ENCODE measurements at places on chromosomes 7 and 10. TPM values are rescaled to one million over a fixed set of nuclear protein-coding genes. Genes with fewer than 3 reads are reported as not detected.
A peak's percentile ranks its signal among the peaks of the same experiment; 100 is the strongest.

PGAM1 gene
- 1,289 TPM for total RNA-seq

SFRP4 gene
- 0.32 TPM for total RNA-seq

ADARB2 gene
- total RNA-seq, result 0.11 TPM

NET1 gene
- total RNA-seq, result 56.2 TPM

ANXA7 gene
- 159 TPM for total RNA-seq

PTF1A gene
- not detected for total RNA-seq

LEP gene
- total RNA-seq, result not detected

MAP3K8 gene
- total RNA-seq, result 0.40 TPM

MICALL2 gene
- 27.4 TPM for total RNA-seq

BAG3 gene
- 26.5 TPM for total RNA-seq

CYP2C8 gene
- total RNA-seq, result not detected

MKLN1 gene
- 31.5 TPM for total RNA-seq

- DNase-seq, result no peak
Measured at GRCh38 chr7:26049081-26049480, 102.9 kb upstream of the NFE2L3 start.

- no peak for DNase-seq
Measured at GRCh38 chr10:90614631-90615030, 243.2 kb downstream of the HTR7 start.

DNA sequence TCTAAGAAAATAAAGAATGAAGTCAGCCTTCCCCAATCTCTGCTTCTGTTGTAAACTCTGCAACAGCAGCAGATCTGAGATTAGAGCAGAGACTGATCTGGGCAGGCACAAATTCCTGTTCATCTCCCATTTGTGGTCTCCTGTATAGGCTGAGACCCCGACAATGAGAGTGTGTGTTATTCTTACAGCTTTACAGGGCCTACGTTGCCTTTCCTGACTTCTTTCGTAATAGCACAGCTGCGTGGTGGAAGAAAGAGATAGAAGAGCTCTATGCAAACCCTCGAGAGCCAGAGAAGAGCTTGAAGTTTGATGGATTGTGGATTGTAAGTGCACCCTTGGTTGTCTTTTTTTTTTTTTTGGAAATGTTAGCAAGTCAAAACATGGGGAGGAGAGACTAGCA is 72.1 kb downstream of the PRSS58 start:
- DNase-seq, result no peak

DNA sequence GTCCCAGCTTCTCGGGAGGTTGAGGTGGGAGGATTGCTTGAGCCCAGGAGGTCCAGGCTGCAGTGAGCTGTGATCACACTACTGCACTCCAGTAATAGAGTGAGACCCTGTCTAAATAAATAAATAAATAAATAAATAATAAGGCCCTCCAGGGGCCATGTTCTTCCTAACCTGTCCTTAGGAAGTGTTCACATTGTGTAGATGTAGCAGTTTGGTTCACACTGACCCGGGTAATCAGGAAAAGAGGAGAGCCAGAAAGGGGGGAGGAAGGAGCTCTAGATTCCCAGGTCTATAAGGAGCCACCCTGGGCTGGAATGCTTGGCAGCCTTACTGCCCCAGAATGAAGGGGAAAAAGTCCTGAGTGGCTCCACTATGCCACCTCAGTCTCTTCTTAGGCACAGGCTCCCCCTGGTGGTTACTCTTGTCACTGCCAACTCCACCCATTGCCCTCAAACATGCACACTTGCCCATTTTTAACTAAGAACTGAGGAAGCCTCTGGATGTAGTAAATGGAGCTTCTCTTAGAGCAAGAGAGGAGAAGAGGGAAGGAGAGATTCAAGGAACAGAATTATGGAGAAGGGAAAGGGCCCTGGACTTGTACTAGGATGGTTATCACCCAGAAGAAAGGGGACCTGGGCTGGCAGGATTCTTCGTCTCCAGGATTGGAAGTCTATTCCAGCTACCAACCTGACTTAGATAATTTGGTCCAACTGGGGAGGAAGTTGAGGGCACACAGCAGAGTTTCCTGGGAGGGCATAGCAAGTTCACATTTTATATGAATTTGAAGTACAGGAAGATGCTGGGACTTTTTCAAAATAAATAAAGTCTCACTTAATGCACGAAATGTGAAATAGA is 7.8 kb downstream of the HPS6 start:
- peak; percentile 67 for DNase-seq

DNA sequence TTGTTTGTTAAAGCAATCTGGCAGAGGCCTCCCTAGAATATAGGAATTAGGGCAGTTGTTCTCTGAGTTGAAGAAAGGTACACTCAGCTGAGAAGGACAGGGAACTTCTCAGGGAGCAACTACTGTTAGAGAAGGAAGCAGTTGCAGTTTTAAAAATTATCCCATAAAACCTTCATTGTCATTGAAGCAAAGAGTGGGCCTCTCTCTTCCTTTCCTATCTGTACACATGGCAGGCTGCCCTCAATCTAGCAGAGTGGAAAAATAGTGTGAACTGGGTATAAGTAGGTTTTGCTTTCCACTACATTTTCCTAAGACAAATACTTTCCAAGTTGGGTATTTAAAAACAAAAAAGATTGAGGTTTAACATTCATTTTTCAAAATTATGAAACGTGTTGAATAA is 236.7 kb upstream of the KLF14 start:
- no peak for DNase-seq

- no peak for DNase-seq
Measured at GRCh38 chr10:70651661-70652060, 20.6 kb upstream of the ADAMTS14 start.

- DNase-seq, result no peak
Measured at GRCh38 chr7:98163704-98164494, 47.3 kb upstream of the BHLHA15 start.

DNA sequence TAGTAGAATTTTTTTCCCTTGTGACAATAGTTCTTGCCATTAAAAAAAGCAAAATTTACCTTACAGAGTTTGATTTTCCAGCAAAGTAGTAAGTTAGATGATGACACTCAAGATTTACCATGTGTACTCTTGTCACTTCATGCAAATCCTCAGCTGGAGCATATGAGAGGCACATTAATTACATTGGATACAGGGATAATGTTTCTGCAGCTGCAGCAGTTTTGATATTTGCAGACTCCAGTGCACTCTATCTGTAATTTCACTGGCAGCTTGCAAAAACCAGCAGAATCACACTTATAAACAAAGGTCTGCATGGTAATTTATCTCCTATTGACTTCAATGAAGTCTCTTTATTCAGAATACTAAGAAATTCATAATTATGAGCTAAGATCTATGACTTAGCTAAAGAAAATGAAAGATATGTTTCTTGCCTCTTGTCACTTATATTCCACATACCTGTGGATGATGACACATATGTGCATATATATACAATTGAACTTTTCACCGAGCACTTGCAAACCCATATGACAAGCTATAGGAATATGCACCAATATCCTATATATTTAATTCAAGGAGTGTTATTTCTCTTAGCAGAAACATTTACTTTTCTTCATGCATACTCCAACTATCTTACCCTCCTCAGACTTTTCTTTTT is 530.6 kb downstream of the PHTF2 start:
- DNase-seq, result no peak

DNA sequence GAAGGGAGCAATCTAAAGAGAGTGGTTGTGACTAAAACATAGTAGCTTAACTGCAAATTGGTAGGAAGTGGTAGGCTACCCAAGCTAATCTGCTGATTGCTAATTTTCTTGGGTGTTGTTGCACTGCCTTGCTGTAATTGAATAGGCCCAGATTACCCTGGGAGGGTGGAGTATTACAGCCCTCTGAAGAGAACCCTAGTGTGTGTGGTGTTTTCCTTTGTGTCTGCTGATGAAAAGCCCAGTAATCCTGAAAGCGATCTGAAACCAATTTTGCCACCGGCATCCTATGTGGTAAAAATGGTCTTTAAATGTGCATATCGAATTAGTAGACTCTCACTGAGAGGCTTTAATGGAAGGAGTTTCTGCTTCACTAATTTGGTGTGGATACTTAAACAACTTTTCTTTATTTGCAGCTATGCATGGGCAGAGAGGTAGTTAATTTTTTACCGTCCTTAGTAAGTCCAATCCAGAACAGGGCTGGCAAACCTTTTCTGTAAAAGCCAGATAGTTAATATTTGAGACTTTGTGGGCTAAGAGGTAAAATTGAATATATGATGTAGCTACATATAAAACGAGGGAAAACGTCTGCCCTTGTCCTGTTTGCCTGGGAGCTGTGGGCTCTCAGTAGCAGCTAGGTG is 92.5 kb downstream of the CSTF2T start:
- DNase-seq, result no peak

DNA sequence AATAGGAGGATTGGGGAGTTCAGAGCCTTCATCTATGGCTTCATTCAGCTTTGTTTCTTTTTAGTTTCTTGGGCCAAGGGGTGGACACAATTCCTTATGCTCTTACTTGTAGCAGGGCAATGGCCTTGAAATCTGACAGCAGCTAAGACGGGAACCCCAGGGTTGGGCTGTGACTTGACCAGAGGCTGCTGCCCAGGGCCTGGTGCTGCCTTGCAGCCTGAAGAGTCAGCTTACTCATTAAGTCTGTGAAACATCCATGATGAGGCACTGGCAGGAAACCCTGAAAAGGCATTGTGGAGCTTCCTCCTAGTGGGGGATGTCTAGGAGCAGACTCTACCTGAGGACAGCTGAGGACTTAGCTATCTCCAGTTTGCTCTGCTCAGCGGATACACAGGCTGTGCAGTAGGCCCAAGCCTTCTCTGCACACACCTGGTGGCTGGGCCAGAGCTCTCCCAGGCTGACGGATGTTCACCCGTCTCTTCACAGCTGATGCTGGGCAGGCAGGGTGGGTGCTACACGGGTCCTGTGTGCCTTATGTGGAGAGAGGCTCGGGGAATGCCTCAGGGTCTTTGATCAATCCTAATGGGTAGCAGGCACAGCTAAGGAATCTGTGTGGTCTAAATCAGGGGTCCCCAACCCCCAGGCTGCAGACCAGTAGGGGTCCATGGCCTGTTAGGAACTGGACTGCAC is 17.8 kb downstream of the CXCL12 start:
- DNase-seq, result no peak

DNA sequence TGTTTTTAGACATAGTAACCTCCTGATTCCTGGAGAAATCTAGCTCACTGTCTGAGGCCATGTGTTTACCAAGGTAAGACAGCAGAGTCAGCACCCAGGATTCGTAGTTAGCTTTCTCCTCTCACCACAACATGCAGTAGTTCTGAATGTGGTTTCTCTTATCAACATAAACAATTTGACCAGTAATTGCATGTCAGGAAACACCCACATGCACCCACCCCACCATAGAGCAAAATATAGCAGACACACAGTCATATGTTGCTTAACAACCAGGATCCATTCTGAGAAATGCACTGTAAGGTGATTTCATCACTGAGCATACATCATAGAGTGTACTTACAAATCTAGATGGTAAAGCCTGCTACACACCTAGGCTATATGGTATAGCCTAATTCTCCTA is 1004.0 kb downstream of the ANKRD7 start:
- DNase-seq, result no peak

DNA sequence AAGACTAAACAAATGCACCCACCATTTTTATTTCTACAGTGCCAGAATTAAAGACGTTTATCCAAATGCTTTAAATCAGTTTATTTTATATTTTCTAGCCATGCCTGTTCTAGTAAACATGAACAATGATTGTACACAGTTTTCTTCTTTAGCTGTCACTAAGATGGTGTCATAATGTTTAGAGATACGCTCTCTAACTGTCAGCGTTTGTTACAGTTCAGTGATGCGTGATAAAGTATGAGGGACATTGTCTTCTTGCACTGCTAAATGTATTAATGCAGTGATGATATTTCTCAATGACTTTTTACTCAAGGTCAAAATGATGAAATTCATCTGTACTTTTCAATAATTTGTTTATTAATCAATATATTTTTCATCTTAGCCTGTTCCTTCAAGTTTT is 513.6 kb downstream of the ATRNL1 start:
- no peak for DNase-seq

GRCh38 chr7:131550846-131551245 is 5.6 kb downstream of the PODXL start:
- no peak for DNase-seq

Measured in LHCN-M2 (cell line).